WTC11 (cell line): ENCODE measurements at places on chromosomes 2 and 18. TPM values are rescaled to one million over a fixed set of nuclear protein-coding genes. Genes with fewer than 3 reads are reported as not detected.

DNA sequence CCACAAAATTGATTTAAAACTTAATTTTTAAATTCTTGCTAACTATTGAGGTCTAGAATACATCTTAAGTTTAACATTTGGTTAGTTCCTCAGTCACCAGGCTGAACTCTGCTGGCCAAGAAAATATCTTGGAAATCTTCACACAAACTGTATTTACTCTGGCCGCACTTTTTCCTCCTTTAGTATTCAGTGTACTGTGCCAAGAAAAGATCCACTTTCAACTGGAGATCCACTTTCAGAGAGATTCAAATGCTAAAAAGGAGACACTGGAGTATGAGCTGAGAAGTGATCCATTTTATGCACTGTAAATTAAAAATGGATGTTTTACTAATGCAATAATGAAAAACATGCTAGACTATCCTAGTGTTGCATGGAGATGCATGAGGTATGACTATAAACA lies 98.1 kb downstream of the ANTXR1 start:
- no peak for DNase-seq

GRCh38 chr18:12836551-12836950 lies 47.5 kb downstream of the PTPN2 start:
- DNase-seq: no peak

CRYGD gene
- 4.6 to 6.3 TPM (median 5.7 TPM) in 3 replicates for total RNA-seq

GRCh38 chr2:44077942-44078511 lies 82.2 kb upstream of the LRPPRC start:
- DNase-seq: no peak

NPPC gene
- 0.98 to 2.5 TPM (median 2.2 TPM) in 3 replicates for total RNA-seq

GBX2 gene
- total RNA-seq: 15.3 to 25.6 TPM (median 19.1 TPM) in 3 replicates

GRCh38 chr2:204505488-204505887 lies 39.8 kb upstream of the PARD3B start:
- DNase-seq: no peak

C1GALT1C1L gene
- total RNA-seq: 0.16 to 0.46 TPM (median 0.44 TPM) in 3 replicates

GRCh38 chr18:13381331-13381730 lies 162.8 kb downstream of the LDLRAD4 start:
- no peak for DNase-seq

DYNAP gene
- 0.46 to 0.94 TPM (median 0.50 TPM) in 3 replicates for total RNA-seq

DNA sequence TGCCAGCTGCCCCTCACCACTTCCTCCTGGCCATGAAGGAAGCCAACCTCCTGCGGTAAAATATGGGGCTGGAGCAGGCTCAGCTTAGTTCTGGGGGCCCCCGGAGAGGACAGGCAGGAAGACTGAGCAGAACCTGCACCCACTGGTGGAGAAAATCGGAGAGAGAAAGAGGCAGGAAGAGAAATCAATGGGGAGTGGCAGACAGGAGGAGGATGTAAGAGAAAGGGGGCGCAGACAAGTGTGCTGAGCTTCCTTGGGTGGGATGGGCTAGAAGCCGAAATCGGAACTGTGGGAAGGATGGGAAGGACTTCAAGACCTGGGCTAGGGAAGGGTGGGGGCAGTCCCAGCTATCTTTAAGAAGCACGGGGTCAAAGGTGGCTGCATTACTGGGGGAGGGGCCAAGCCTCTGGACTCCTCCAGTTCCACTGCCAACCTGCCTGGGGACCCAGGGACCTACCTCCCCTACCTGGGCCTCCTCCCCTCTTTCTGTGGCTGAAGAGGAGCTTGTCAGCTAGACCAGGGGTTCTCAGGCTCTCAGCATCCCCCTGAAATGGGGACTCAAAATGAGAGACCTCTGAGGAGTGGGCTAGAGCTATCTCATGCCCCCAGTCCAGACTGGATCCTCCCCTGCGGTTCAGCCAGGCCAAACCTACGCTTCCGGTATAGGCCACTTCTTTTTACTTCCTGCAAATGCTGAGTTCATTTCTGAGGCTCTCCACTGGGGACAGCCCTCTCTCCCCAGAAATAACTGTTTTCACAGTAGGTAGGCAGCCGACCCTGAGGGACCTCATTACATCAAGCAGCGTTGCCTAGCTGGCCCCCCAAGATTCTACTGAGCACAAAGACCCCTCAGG lies 33.6 kb upstream of the B3GNT7 start:
- DNase-seq: no peak

- no peak for DNase-seq
These were observed 872 bp downstream of the DSG2 start for GRCh38 chr18:31498574-31499524.

HOXD9 gene
- not detected in 3 replicates for total RNA-seq

DNA sequence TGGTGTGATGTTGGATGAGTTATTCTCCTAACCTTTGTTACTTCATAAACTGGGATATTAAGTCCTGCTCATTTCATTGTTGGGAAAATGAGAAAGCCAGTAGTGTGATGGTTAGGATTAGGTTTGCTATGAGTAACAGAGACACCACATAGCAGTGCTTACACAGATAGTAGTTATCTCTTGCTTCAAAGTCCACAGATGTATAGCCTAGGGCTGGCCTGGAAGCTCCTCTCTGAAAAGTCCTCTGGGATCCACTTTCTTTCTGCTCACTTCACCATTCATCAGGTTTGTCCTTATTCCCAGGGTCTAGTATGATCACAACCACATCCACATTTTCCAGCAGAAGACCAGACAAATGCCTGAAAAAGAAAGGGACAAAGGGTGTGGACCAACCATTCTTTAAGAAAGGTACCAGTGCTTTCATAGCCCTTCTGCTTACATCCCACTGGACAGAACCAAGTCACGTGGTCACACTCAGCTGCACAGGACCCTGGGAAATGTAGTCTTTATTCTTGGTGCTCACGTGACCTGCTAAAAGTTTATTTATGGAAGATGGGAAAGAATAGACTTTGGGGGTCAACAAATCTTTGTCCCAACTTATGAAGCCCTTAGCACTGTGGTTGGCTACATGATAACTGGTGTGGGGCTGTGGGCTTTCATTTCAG lies 108.9 kb downstream of the INSIG2 start:
- no peak for DNase-seq

FBXO48 gene
- total RNA-seq: 1.3 to 1.5 TPM (median 1.3 TPM) in 3 replicates

GRCh38 chr18:74905247-74905646 lies 303.7 kb downstream of the PTGR3 start:
- no peak for DNase-seq

SCN7A gene
- 0.14 to 0.32 TPM (median 0.17 TPM) in 3 replicates for total RNA-seq

CCDC102B gene
- total RNA-seq: 3.1 to 5.1 TPM (median 3.2 TPM) in 3 replicates

DNA sequence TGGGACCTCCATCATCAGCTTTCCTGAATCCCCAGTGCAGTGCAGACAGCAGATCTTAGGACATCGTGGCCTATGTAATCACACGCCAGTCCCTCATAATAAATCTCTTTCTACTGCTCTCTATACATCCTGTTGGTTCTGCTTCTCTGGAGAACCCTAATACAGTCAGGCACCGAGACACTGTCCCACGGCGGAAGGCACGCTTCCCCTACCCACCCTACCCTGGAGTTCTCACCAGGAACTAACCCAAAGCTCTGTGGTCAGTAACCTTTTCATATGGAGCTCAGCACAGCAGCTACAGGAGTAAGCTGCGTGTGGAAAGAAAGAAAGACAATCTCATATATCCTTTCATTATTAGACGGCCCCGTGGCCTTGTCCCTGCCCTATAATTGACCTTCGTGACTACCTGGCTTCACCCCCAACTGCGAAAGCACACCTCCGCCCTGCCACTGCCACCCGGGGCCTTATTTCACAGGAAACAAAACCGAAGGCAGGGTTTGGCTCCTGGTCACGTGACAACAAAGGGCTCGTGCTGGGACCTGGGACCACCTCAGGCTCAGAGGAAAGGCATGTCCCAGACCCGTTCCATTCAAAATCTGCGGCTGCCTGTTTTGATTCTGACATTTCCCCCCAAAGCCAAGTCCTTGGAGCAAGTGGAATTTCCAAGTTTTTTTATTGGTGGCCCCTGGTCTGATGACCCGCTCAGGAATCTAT lies 99.7 kb upstream of the ODC1 start:
- no peak for DNase-seq

GRCh38 chr2:33133454-33133952 lies 186.8 kb downstream of the LTBP1 start:
- DNase-seq: no peak

DNA sequence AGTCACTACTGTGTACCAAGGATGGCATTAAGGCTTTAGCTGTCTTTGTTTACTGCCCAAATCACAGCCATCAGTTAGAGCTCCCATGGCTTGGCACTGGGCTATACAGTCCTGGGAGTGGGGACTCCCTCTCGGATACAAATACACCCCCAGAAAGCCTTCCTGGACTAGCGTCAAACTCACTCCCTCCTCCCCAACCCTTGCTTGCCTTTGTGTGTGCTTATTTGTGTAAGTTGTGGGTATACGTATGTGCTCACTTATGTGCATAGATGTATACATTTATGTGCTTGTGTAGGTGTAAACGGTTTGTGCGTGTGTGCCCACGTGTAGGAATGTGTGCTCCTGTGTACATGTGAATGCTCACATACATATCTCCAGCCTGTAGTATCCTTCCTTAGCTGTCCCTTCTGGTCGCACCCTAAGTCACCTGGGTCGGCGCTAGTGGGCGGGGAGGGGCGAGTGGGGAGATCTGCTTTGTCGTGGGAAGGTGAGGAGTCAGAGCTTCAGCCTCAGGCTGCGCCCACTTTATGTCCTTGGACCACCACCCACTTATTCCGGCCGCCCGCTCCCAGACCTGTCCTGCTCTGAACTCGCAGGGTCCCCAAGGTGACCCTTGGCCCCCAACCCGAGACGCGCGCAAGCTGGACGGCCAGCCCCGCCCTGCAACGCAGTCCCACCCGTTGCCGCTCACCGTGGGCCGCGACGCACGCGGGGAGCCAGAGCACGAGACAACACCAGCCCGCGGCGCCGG lies 461 bp downstream of the PRADC1 start:
- no peak for DNase-seq

GRCh38 chr2:203648273-203648672 lies 58.2 kb upstream of the CD28 start:
- no peak for DNase-seq

CFAP210 gene
- 0.20 to 0.60 TPM (median 0.25 TPM) in 3 replicates for total RNA-seq

- DNase-seq: no peak
These were observed 103.8 kb downstream of the ASAP2 start for GRCh38 chr2:9310377-9310776.

GRCh38 chr2:1366546-1367134 lies 46.6 kb upstream of the TPO start:
- no peak for DNase-seq

DNA sequence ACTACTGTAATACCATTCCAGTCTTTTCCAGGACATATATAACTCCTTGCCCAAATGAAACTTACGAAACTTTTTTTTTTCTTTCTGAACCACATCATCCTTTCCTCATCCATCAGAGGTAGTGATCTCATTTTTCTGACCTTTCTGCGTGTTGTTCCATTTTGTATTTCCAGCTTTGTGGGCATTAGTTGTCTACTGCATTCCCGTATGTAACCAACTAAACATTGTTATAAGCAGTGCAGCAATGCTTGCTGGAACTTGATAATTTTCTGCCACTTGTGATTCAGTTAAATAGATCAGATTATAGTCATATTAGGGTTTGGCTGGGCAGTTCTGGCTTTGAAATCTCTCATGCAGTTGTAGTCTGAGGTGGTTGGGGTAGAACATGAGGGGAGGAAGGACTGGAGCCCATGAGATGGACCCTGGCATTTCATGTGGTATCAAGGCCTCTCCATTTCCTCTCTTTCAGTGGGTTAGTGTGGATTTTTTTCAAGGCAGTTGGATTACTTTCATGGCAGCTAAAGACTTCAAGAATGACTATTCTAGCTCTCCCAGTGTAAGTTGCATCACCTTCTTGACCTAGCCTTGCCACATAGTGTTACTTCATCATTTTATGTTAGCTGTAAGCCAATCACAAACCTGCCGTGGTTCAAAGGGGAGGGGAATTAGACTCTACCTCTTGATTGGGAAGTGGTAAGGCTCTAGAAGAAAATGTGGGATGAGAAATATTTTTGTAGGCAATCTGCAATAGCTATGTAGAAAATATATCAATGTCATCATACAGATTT lies 80.5 kb downstream of the EHBP1 start:
- DNase-seq: no peak

DNA sequence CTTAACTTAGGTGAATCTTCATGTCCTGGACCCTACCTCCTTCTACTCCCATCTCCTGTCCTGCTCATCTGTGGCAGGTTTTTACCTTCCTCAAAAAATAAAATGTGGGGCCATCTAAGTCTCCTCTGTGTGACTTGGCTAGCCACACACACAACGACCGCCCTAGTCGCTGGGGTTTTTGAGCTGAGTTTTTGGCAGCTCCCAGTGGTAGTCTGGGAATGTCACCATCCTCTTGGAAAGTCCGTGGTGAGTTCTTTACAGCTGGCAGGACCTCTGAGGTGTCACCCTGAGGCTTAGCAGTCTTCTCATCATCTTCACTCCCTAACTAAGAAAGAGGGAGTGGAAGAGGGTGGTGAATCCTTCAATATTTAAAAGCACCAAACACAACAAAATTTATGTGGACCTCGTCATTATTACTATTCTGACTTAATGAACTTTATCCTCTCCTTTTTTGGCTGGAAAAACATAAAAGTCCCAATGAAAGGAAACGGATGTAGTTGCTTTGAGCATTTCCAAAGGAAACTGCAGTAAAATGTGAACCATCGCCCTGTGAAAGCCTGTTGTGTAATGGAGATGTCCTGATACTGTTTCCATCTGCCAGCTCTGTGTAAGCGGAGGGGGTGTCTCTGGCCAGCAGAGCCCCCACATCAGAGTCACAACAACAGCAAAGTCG lies 78.6 kb downstream of the VAPA start:
- DNase-seq: no peak

- DNase-seq: no peak
These were observed 24.9 kb upstream of the ERICH2 start for GRCh38 chr2:170745305-170745704.

- no peak for DNase-seq
These were observed 77.7 kb upstream of the IGFBP5 start for GRCh38 chr2:216773072-216773471.

GRCh38 chr2:235168174-235168979 lies 216.6 kb downstream of the SH3BP4 start:
- no peak for DNase-seq

SCYGR4 gene
- total RNA-seq: not detected in 3 replicates

RGPD3 gene
- 0.07 to 0.11 TPM (median 0.11 TPM) in 3 replicates for total RNA-seq

AKAIN1 gene
- not detected in 3 replicates for total RNA-seq

TMEM185B gene
- 9.9 to 14.9 TPM (median 14.3 TPM) in 3 replicates for total RNA-seq

- no peak for DNase-seq
These were observed 93.2 kb downstream of the CD226 start for GRCh38 chr18:69854455-69854854.

DNA sequence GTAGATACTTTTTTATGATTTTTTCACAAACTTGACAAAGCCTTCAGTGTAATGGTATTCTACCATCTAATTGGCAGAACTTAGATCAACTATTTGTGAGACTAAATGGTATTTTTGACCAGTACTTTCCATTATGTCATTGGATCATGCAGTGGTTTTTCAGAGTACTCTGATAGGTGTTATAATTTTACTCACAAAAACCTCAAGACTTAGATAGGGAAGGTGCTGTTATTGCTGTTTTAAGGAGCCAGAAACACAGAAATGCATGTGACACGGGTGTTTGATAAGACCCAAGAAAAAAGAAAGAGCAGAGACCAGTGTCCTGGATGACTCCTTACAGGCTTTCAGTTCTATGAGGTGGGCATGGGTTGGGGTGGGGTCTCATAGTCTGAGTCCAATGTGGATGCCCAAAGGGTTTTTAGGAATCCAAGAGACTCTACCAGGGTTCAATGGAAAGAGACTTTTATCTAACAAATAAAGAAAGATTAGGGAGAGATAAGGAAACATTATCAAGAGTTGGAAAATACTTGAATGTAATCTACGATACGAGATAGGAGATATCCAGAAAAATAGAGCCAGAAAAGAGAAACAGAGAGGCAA lies 31.3 kb downstream of the SP140 start:
- DNase-seq: no peak
